ENCODE measurements at places on chromosomes 2 and 18.

DNA sequence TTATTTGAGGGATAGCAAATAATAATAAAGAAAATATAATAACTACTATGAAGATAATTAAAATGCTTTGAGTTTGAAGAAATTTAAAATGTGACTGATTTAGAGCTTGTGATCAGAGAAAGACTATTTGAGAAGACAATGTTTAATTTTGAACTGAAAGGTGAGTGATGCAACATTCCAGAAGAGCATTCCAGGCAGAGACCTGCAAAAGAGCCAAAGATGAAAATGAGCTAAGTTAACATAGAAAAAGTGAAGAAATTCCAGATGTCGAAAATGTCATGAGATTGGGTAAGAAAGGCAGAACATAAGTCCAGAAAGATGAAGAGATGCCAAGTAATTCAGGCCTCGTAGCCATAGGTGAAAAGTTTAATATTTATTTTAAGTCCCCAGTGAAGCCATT, 215.8 kb downstream of the FSIP2 start:
- DNase-seq, result no peak

- DNase-seq, result no peak
These were observed 4.2 kb downstream of the ALLC start for GRCh38 chr2:3662239-3662638.

DNA sequence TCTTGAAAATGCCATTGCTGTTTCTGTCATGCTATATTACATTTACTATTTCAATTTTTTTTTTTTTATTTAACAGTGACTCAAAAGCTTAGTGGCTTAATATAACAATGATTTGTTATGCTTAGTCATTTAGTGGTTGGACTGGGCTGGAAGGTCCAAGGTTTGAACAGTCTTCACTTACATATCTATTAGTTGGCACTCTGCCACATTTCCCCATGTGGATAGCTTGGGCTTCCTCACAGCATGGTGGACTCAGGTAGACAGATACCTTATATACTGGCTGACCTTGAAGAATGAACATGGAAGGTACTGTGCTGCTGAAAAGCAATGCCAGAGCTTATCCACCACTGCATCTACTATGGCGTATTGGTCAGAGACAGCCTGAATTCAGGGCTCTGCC, 909.5 kb upstream of the SOX11 start:
- no peak for DNase-seq

DNA sequence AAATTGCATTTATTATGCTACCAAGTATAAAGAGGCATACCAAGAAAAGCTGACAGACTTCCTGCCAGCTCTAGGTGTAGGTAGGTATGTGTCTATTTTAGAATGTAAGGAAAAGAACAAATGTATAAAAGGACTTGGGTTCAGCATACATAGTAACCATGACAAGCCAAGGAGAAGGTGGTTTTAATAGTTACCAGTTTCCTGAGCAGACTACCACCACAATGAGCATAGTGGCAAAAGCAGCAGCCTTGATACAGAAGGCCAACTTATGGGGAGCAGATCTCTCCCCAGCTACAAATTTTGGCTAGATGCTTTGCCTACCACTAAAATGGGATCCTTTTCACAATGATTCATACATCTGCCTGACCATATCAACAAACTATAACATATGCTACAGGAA, 34.5 kb downstream of the METTL8 start:
- DNase-seq, result no peak

GRCh38 chr2:240432430-240432819, 3.0 kb upstream of the GPC1 start:
- DNase-seq, result no peak

GRCh38 chr18:66674286-66674685, 70.4 kb upstream of the CDH19 start:
- DNase-seq, result no peak

DNA sequence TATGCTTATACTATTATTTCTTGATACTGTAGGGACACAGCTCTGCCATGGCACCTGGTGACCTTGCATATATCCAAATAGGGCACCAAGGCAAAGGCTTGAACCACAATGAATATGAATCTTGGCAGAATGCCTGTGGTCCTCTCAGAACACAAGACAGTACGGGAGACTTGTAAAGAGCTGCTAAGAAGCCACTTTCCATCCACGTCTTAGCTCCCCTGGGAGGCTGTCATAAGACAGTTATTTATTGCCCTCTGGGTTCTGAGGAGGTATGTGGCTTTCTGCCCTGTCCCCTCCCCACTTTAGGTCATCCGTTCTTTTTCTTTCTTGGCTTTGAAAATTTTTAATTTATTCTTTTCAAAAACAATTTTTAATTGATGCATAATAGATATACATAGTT, 29.8 kb upstream of the MRPL33 start:
- no peak for DNase-seq

GRCh38 chr2:130728007-130728454, 839 bp upstream of the GPR148 start:
- DNase-seq, result no peak
